ENCODE measurements at places on chromosomes 12 and 14. TPM values are rescaled to one million over a fixed set of nuclear protein-coding genes. Genes with fewer than 3 reads are reported as not detected.

DNA sequence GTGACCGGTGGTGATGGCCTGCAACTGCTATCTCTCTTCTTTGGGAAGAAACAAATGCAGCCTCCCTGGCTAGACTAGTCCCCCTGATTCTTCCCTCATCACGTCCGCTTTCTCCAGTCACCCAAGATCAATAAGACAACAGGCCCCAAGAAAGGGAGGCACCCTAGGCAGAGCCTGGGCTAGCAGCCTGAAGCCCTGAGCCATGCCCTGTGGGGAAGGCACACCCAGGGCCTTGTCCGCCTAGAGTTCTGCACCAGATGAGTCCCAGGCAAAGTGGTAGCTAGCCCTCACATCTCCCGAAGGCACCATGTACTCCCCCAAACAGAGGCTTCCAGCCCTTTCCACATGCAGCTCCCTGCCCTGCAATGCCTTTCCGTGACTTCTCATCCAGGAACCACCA lies 35.1 kb downstream of the CAMKK2 start:
- no peak for DNase-seq

GRCh38 chr14:64649383-64649998 lies 54.7 kb upstream of the PLEKHG3 start:
- no peak for DNase-seq

GRCh38 chr12:75121036-75121705 lies 88.5 kb downstream of the KCNC2 start:
- no peak for DNase-seq

The PPP4R4 gene
- total RNA-seq, result not detected

DNA sequence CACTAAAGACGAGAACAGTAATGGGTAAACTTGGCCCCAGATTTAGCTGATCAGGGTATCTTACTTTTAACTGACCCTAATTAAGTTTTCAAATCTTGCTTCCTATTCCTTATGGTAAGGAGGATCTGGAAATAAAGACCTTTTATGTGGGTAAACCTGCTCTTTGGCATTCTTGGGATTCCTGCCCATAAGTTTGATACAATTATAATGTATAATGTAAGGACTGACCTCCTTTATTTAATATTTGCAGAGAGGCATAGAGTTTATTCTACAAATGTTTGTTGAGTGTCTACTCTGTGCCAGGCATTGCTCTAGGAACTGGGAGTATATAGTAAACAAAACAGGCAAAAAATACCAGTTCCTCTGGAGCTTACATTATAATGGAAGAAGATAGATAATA lies 4.4 kb upstream of the PRDM4 start:
- DNase-seq, result no peak

DNA sequence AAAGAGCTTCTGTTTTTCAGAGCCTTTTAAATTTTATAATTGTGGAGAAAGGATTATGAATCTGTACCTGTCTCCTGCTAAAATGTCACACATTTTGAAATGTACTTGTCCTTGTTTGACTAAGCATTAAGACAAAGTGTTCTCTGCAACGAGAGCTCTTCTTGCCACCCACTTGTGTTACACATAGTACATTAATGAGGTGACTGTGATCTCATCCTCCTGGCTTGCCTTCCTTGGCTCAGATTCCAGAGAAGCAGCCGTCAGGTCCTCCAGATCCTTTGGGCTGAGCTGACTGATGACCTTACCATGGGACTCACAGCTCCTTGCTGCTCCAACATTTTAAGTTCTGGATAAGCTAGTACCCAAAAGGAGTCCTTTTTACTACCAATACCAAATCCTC lies 81.4 kb downstream of the BBS10 start:
- no peak for DNase-seq

DNA sequence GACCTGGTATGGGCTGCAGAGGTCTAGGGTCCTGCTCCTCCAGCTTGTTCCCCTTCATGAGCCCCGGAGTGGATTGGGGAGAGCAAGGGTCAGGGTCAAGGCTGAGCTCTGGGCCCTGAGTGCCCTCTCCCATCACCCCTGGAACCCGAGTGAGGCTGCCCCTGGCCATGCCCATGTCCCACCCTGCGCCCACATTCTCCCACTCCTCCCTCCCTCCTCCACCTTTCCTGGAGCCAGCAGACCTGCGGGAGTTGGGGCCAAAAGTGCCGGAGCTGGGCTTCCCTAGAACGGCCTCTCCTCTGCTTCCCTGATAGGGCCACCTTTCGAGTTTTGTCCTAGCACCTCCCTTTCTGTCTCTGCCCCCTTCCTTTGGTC lies 590 bp downstream of the SCNN1A start:
- no peak for DNase-seq

DNA sequence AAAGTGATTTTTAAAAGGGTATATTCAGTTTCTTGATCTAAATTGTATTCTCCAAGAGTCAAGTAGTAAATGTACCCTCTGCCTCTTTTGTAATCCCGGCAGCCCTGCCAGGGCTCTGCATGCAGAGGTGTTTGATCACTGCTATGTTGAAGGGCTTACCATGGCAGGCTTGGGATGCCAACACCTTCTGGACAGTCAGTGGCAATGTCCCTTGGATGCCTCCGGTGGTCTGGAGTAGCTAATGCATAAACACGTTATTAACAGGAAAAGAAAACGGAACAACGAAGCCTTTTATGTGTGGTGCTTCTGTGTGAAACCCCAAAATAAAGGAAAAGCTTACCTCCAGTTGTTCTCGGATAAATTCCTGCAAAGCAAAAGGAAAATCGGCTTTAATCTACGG lies 19.9 kb downstream of the EIF2B2 start:
- DNase-seq, result no peak

DNA sequence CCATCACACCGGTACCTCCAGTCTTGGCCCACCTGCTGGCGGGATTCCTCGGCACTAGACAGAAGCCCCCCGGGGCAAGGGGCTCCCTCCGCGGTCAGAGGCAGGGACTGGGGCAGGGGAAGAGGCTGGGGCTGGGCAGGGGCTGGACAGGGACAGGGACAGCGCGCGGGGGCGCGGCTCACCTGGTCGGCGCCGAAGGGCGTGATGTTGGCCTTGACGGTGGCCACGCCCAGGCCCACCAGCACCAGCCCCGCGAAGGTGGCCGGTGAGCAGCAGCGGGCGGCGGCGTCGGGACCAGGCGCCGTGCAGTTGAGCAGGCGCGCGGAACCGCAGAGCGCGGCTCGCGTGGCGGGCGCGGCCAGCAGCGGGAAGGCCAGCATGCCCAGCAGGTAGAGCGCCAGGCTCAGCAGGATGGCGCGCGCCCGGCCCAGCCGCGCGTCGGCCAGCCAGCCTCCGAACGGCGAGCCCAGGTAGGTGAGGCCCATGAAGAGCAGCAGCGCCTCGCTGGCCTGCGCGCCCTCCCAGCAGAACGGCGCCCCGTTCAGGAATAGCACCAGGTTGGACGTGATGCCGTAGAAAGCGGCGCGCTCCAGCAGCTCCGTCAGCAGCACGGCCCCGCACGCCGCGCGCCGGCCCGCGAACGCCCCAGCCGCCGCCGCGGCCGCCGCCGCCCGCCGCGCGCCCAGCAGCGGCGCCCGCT lies 392 bp downstream of the SLC15A4 start:
- no peak for DNase-seq

The PLEKHA5 gene
- 14.6 TPM for total RNA-seq

The XRCC3 gene
- total RNA-seq, result 17.4 TPM

The GUCY2C gene
- total RNA-seq, result not detected

The CPNE6 gene
- not detected for total RNA-seq

DNA sequence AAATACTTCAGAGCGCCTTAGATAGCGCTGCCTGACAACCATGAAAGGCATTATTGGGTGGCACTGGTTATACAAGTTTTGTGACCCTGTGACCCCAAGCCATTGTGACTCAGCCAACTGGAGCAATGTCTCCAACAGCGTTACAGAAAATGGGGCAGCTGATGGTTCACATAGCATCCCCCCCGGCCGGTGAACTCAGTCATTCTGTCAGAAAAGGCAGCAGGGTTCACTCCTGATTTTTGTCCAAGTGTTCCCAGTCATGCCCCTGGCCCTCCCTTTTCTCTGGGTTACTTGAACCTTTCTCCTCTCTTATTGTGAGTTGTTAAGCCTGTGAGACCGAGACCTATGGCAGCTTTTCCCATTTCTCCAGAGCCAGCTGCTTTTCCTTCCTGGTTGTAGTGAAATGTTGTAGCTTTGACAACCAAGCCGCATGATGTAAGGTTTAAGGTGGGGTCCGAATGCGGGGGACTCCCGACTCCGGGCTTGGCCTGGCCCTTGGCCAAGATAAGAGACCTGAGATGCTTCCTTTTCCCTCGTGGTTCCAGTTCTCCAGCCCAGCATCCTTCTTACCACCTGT lies 22.0 kb downstream of the CD9 start:
- DNase-seq, result no peak

The TROAP gene
- 19.6 TPM for total RNA-seq

DNA sequence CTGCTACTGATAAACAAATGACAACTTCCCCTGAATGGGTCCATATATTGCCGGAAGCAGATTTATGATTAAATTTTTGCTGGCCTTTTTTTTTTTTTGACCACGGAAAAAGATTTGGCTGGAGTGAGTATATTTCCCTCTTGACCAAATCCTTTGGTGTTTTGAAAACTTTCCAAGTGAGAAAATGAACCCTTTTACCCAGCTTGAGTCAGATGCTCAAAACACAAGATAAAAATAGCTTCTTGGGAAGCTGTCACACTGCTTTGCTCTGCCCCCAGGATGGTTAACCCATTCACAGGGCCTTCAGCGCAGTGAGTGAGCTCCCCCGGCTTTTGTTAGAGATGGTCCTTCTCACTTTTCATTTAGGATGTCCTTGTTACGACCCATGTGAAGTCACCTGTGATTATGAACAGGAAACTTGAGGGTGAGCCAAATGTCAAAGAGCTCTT lies 224.3 kb downstream of the PELI2 start:
- DNase-seq, result peak; percentile 33

The NR1H4 gene
- not detected for total RNA-seq

DNA sequence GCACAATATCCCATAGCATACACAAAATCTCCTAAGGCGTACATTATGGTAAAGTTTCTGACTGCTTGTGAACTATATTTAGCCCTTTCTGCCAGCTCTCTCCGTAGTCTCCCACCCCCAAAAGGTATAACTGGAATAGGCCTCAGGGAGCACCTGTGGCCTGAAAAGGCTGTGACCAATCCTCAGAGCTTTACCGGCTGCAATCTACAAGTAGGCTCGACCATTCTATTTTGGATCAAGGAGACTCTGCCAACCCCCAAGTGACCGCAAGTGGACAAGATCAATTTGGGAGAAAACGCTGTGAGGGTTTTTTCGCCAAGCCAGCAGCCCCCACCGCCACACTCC lies 1.2 kb downstream of the PPTC7 start:
- no peak for DNase-seq

The AKT1 gene
- 224 TPM for total RNA-seq

- no peak for DNase-seq
Measured at GRCh38 chr12:110373962-110374611, 29.4 kb downstream of the ANAPC7 start.

- DNase-seq, result no peak
Measured at GRCh38 chr12:120142231-120142877, 25.8 kb upstream of the RAB35 start.
